ENCODE measurements at places on chromosomes 6 and 20.

DNA sequence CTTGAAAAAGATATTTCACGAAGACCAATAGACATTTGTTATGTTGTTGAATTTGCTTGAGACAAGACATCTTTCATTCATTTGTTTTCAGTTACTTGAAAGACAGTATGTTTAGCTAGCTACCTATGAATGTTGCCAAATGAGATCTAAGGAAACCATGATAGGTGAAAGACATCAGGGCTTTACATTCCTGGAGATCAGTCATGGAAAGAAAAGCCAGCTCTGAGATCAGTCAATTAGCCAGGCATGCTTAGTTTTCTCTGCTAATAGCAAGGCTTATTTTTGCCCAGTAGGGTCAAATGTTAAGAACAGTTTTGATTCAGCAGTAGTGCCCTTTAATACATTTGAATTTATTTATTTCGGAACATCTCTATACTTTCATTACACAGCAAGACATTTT lies 116.5 kb upstream of the EDN1 start:
- DNase-seq = no peak

DNA sequence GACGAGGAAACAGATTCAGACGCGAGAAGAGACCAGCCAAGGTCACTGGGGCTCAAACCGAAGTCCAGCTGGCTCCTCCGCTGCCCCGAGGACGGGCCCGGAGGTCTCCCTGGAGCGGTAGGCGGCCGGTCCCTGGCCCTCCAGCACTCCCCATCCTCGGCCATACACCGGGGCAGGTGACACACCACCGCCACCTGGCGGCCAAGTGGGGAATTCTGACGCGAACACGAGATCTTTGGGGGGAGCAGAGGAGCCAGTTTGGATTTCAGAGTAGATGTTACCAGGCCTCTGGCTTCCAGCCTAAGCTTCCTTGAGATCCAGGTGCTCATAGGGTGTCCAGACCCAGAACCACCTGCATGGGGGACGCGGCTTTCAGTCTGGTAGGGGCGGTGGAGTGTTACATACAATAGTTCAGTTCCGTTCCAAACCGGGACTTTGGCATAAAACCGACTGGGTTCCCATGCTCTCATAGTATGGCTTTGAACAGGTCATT lies 16.1 kb downstream of the BPIFB1 start:
- peak; percentile 12 for DNase-seq

DNA sequence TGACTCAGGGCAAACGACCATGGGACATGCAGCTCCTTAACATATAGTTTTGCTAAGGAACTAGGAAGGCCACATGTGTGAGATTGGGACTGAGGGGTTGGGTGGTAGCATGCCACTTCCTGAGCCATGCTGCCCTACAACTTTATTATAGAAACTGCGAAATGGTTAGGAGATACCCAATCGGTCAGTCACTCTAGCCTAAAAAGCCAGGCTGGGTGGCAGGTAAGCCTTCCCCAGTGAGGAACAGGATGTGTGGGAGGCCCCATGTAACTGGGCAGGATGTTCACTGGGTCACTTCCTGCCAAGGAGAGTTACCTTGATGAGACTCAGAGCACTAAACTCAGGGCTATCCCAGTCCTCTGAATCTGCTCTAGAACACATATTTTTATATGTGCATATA lies 123.5 kb downstream of the MAP3K7 start:
- no peak for DNase-seq

- no peak for DNase-seq
Measured at GRCh38 chr6:75550544-75551167, 51.0 kb upstream of the SENP6 start.

GRCh38 chr6:71194724-71195123 lies 93.9 kb upstream of the OGFRL1 start:
- DNase-seq = peak; percentile 57

GRCh38 chr20:38452880-38453624 lies 17.9 kb upstream of the SNHG17 start:
- no peak for DNase-seq
